ENCODE measurements at places on chromosomes 16 and 17.

- DNase-seq: no peak
Measured at GRCh38 chr17:75459590-75460267, 3.3 kb downstream of the TMEM94 start.

DNA sequence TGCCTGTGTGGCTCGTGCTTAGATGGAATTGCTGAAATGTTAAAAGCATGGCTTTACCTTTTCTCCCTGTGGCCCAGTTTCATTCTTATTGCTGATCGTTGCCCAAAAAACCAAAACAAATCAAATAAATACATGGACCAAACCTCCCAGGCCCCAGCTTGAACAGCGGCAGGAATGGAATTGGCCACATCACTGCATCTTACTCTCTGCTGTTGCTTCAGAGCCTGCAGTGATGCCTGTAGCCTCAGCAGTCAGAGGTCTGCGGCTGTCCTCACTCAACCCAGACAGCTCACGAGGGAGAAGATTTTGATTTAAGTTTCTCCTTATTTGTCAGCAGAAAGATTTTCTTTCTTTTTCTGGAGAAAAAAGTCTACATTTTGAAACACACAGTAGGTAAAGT, 91.5 kb downstream of the NPIPB11 start:
- DNase-seq: no peak

- DNase-seq: no peak
Measured at GRCh38 chr17:42547001-42547461, 5.7 kb upstream of the HSD17B1 start.

DNA sequence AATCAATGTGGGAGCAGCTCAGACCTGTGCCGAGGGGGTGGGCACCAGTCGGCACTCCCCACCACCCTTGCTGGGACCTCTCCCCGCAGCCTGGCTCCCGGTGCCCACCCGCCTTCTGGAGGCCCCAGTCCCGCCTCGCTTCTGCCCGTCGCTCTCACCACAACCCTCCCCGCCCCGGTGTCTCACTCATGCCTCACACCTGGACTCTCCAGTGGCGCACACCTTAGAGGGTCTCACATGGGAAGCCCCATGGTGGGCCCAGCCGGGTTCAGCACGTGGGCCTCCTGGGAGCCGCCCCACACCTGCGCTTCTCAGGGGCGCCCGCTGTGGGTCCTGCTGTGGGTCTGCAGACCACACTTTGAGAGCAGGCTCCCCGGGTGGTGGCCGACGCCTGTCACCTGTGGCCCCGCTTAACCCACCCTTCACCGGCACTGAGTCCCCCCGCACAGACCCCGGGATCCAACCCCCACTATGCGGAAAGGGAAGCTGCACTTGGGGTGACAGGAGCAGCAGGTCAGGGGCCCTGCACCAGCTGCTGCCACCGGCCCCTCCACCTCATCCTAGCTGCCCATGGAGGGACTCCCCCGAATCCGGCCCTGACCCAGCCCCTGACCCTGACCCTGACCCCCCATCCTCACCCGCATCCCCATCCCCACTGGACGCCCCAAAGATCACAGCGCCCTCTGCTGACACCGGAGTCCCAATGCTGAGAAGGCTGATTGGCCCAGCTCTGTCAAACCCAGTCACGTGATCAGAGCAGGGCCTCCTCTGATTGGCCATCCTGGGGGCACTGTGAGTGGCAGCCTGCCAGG, 27.4 kb upstream of the SLC38A10 start:
- peak; percentile 32 for DNase-seq

DNA sequence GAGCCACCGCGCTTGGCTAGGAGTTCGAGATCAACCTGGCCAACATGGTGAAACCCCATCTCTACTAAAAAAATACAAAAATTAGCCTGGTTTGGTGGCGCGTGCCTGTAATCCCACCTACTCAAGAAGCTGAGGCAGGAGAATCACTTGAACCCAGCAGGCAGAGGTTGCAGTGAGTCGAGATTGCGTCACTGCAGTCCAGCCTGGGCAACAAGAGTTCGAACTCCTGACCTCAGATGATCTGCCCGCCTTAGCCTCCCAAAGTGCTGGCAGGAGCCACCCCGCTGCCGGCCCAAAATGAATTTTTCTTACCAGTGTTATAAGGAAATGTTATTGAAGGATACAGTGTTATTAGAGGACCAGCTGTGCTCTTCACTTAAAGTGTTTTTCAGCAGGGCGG, 2.3 kb downstream of the NUP85 start:
- no peak for DNase-seq

DNA sequence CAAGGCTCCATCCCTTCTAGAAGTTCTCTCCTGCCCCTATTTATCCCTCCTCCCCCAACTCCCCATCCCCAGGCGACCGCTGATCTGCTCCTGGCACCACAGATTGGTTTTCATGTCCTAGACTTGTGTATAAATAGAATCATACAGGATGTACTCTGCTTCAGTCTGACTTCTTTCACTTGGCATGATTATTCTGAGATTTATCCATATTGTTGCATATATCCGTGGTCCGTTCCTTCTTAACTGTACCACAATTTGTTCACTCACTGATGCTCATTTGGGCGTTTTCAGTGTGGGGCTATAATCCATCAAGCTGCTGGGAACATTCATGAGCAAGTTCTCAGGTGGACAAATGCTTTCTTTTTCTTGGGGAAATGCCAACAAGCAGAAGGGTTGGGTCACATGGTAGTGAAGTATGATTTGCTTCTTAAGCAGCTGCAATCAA, 23.9 kb downstream of the PITPNM3 start:
- DNase-seq: no peak

DNA sequence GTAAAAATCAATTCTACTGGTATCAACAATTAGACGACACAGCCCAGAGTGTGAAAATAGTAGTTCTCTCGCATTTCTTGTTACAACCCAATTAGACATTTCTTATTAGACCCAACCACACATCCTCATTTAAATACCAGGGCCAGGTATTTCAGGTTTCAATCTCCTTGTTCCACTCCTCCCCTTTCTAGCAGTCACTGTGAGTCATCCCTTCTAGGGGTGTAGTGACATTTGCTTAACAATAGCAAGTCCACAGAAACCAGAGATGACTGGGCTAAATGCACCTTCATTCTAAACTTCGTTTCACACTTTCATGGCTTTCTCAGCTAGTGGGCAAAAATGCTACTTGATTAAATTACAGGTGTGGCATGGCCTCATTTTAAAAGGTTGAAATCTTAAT, 116.9 kb upstream of the CACNG3 start:
- peak; percentile 3 for DNase-seq

DNA sequence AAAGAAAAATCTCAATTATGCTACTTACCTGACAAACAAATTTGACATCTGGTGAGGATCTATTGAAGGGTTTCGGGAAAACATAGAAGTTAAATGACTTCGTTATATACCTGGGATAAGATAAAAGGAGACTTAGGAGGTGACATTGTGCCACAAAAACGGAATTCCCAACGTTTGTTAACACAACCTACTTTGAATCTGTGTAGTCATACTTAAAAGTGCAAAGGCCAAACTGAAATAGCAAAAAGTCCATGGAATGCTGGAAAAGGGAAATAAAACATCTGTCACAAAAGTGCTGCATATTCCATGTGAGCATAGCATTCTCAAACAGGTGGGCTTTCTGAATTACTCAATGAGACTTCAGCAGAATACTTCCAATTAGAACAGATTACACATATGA, 3.0 kb downstream of the PARN start:
- no peak for DNase-seq

DNA sequence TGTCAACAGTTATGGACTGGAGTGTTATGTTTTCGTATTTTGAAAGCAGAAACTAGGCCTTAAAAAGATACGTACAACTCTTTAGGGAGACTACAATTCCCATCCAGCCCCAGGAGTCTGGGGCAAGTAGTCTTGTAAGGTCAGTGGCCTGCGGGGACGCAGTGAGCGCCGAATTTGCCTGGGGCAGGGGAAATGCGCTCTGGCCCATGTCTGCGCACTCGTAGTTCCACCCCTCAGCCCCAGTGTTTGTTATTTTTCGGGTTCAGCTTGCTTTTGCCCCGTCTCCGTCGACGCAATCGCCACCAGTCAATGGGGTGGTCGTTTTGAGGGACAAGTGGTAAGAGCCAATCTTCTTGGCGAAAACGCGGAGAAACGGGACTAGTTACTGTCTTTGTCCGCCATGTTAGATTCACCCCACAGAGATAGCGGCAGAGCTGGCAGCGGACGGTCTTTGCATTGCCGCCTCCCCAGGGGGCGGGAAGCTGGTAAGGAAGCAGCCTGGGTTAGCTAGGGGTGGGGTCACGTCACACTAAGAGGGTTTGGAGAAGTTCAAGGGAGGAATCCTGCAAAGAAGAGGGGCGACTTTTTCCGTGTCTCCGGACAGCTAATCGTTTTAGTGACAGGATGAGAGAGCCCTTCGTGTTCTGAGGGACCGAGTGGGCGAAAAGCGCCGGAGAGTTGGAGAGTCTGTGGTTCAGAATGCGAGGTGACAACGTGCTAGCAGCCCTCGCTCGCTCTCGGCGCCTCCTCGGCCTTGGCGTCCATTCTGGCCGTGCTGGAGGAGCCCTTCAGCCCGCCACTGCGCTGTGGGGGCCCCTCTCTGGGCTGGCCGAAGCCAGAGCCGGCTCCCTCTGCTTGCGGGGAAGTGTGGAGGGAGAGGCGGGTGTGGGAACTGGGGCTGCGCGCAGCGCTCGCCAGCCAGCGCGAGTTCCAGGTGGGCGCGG, 1.1 kb upstream of the BRCA1 start:
- DNase-seq: no peak

- no peak for DNase-seq
Measured at GRCh38 chr16:64974381-64974780, 147.5 kb downstream of the CDH11 start.

DNA sequence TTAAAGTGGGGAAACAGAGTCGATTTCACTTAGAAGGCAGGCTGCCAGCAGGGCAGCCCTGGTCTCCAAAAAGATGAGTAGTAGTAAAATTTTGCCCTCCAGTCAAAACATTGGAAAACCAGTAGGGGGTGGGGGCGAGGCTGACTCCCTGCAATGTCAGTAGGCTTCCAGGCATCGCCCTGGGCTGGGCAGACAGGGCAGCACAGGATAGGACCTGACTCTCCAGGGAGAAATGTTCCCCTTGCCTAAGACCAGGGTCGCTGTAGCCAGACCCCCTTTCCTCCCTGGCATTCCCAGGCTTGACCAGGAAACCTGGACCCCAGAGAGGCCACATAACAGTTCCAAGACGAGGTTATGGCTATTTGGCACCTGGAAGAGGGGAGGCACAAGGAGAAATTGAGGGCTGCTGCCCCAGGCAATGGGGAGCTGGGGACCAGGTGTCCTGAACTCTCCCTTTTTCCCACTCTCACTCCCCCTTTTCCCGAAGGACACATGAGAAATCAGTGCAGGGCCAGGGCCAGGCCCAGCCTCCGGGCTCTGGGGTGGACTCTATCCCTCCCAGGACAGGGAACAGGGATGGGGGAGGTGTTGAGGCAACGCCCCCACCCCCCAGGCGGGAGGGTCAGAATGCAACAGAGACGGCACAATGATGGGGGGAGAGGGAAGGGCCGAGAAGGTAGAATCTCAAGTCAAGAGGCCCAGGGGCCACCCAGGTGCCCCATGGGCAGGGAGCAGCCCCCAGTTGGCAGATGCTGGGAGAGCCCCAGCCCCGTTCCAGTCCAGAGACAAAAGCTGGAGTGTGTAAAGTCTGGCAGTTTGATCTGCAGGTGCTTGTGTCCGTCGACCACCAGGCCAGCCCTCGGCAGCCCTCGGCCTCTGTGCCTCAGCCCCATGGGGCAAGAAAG, 4.5 kb upstream of the SAMD14 start:
- no peak for DNase-seq

- no peak for DNase-seq
Measured at GRCh38 chr17:14595656-14596055, 294.8 kb downstream of the HS3ST3B1 start.

DNA sequence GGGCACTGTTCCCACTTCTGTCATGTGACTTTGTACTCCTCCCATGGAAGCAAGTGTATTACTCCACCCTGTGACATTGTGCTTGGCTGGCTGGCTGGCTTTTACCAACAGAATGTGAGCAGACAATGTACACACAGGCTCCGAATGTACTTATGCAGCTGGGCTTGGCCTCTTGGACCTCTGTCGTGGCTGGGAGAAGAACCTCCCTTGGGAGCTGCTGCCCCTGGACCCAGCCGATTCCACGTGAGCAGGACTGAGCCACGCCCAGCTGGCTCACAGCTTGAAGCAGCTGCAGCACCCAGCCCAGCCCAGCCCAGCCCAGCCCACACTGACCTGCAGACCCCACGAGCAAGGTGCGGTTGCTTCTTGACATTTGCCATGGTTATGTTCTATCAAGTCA, 177.5 kb downstream of the RBFOX3 start:
- DNase-seq: no peak

DNA sequence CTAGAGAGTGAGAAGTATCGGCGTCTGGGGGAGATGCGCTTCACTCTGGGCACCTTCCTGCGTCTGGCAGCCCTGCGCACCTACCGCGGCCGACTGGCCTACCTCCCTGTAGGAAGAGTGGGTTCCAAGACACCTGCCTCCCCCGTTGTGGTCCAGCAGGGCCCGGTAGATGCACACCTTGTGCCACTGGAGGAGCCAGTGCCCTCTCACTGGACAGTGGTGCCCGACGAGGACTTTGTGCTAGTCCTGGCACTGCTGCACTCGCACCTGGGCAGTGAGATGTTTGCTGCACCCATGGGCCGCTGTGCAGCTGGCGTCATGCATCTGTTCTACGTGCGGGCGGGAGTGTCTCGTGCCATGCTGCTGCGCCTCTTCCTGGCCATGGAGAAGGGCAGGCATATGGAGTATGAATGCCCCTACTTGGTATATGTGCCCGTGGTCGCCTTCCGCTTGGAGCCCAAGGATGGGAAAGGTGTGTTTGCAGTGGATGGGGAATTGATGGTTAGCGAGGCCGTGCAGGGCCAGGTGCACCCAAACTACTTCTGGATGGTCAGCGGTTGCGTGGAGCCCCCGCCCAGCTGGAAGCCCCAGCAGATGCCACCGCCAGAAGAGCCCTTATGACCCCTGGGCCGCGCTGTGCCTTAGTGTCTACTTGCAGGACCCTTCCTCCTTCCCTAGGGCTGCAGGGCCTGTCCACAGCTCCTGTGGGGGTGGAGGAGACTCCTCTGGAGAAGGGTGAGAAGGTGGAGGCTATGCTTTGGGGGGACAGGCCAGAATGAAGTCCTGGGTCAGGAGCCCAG, 2.8 kb downstream of the SPHK1 start:
- no peak for DNase-seq

- DNase-seq: no peak
Measured at GRCh38 chr16:10107081-10107480, 75.1 kb downstream of the GRIN2A start.

- peak; percentile 1 for DNase-seq
Measured at GRCh38 chr17:67602974-67603373, 114.8 kb upstream of the NOL11 start.

- no peak for DNase-seq
Measured at GRCh38 chr17:78210111-78210510, 3.9 kb upstream of the BIRC5 start.
